ENCODE measurements at places on chromosomes 4 and X. TPM values are rescaled to one million over a fixed set of nuclear protein-coding genes. Genes with fewer than 3 reads are reported as not detected.

The NEUROG2 gene
- not detected for total RNA-seq

The SCML1 gene
- total RNA-seq, result 8.4 TPM

The USP17L25 gene
- not detected for total RNA-seq

The GLRA2 gene
- not detected for total RNA-seq

The GSX2 gene
- not detected for total RNA-seq

The SAGE1 gene
- total RNA-seq, result not detected

GRCh38 chr4:180542445-180543100, 1700.6 kb upstream of the TENM3 start:
- no peak for DNase-seq

- no peak for DNase-seq
Measured at GRCh38 chr4:173247321-173247720, 78.7 kb downstream of the GALNT7 start.

DNA sequence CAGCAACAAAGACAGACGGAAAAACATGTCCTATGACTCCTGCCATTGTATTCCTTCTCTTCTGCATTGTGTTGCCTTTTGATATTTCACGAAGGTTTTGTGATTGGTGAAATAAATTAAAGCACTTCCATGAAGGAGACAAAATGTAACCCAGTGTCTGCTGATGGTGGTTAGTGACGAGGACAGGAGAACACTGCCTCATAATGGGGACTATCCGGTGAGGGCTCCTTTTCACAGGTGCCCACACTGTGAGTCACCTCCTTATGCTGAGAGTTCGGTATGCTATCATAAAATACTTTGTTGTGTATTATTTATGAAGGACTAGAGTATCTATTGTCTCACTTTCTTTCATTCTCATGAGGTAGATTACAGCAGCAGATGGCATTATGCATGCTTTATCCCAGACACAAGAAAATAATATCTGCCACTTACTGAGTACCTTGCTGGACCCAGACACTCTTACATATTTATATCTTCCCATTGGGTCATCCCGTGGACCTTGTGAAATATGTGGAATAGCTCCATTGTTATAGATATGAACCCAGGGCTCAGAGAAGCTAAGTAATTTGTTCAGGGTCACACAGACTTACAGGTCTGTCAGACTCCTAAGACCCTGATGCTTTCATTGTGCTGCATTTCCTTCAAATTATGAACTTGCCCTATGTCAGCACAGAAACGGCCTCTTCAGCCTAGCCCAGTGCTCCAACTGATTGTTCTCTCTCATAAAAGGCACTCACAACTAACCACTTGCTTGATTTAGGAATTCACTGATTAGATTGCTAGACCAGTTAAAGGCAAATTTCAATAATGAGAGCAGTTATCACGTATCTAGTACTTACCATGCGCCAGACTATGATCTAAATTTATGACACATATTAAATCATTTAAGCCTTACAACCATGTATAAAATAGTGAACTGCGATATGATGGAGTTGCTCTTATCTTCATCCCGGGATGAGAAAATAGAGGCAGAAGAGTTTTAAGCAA, 31.2 kb downstream of the PLS3 start:
- DNase-seq, result no peak

GRCh38 chr4:128837679-128838078, 28.2 kb downstream of the JADE1 start:
- DNase-seq, result no peak

DNA sequence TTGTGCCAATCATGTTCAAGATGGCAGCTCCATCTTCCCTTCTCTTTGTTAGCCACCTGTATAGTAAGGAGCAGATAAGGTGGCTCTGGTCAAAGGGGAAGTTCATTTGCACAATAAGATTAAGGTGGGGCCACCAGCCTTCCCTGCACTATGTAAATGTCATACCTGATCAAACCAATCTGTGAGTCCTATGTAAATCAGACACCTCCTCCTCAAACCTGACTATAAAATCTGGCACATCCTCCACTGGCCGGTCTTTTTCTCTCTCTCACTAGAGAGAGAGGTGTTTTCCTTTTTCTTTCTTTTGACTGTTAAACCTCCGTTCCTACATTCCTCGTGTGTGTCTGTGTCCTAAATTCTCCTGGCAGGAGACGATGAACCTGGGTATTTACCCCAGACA, 572.5 kb upstream of the AADAT start:
- DNase-seq, result no peak
